Thoracic aorta (tissue), 2 donors: ENCODE measurements at places on chromosomes 1 and 21.

- no peak for DNase-seq
Measured at GRCh38 chr1:178534137-178534868, 21.4 kb downstream of the TEX35 start.

DNA sequence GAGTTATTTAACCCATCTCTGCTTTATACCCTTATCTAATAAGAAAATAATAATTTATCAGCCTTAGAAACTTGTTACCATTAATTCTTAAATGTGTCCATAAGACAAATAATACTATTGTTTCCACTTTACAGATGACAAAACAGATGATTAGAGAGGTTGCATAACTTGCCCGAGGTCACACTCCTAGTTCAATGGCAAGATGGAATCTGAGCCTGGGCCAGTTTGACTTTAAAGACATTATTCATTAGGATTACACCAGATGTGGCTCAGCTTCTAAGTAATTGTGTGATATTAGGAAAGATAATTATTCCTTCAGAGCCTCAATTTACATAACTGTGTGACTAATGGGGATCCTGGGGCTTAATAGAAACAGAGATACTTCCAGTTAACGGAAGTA, 42.3 kb upstream of the KCNK2 start:
- DNase-seq, result no peak

- no peak for DNase-seq
Measured at GRCh38 chr1:226523646-226524406, 24.7 kb upstream of the STUM start.

DNA sequence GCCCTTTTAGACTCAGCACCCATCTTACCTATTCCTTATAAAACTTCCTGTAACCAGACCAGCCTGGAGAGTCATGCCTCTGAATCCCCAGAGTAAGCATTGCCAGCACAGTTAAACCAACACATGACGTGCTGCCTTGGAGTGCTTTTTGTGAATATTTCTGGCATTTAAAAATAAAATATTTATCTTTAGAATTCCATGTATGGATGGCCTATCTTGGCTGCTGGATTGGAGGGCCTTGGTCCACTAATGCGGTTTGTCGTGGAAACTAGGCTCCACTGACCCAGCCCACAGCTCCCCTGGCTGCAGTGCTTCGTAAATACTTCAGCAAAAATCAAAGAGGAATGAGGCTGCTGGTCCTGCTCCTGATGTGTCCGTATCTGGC, 17.5 kb downstream of the MTARC1 start:
- no peak for DNase-seq
